Sigmoid colon (tissue), 7 donors: ENCODE measurements at places on chromosomes 11 and 22. TPM values are rescaled to one million over a fixed set of nuclear protein-coding genes. Genes with fewer than 3 reads are reported as not detected.

DNA sequence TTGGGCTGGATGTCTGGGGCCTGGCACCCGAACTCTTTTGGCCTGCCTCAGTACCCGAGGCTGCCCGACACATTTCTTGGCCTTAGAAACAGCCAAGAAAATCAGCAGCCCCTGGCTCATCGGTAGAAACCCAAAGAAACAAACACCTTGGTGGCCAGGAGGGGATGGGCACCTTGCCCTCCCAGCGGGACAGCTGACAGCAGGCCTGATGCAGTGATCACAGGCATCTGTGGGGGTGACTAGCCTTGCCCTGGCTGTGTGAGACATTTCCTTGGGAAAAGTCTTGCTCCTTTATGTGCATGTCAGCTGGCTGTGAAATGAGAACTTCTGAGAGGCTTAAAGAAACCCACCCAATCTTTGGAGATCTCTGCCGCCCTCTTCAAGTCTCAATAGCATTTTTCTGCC, 60.9 kb downstream of the SMIM38 start:
- H3K27me3 ChIP-seq, result peaks cover 6% of the 10 kb centered on the region
- no peak overlapping the region for H3K4me3 ChIP-seq
- peak; percentile 36 for DNase-seq
- H3K27ac ChIP-seq, result no peak overlapping the region
- H3K36me3 ChIP-seq, result no peaks in the 10 kb centered on the region
- H3K4me1 ChIP-seq, result peaks cover 18% of the 10 kb centered on the region

- no peak for DNase-seq
- peak overlapping the region; percentile 74 for H3K4me3 ChIP-seq
- H3K27ac ChIP-seq, result peak overlapping the region; percentile 82
- peaks cover 13% of the 10 kb centered on the region for H3K36me3 ChIP-seq
- H3K27me3 ChIP-seq, result no peaks in the 10 kb centered on the region
These were observed 761 bp upstream of the TMEM25 start for GRCh38 chr11:118530180-118530682.

RELT gene
- total RNA-seq, result 1.8 TPM

DNA sequence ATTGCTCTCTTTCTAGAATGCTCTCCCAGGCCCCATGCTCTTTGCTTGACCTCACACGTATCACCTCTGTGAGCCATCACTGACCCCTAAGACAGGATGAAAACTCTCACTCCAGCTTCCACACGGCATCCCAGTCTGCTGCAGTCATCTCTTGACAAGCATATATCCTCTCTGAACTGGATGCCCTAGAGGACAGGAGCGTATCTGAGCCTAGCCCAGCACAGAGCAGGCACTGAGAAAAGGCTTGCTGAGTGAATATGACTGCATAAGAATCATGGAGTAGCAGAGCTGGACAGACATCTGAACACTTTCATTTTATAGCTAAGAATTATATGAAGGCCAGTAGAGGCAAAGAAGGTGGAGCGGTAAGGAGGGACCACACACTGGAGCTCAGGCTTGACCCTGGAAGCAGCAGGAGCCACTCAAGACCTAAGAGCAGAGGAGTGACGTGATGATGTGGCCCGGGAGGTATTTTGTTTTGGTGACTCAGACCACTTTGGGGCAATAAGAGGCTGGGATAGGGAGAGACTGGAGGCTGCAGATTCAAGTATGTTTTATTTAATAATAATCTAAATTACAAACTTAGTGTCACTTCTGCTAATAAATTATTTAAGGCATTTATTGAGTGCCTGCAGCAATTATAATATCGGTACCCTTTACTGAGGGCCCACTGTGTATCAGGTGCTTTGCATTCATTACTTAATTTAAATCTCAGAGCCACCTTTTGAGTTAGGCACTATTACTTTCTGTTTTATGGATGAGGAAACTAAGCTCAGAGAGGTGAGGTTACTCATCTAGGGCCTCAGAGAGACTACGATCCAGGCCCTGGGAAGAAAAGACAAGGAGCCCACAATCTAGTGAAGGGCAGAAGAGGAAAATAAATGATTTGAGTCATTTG, 42.6 kb downstream of the MAP6 start:
- no peak for DNase-seq
- H3K4me3 ChIP-seq, result no peak overlapping the region
- no peaks in the 10 kb centered on the region for H3K36me3 ChIP-seq
- no peaks in the 10 kb centered on the region for H3K4me1 ChIP-seq

GRCh38 chr22:17629173-17629489, 582 bp upstream of the ATP6V1E1 start:
- H3K27ac ChIP-seq, result peak overlapping the region; percentile 91
- H3K27me3 ChIP-seq, result no peaks in the 10 kb centered on the region
- no peaks in the 10 kb centered on the region for H3K36me3 ChIP-seq
- no peak for DNase-seq
